Central memory CD4-positive, alpha-beta T cell (primary cell): ENCODE measurements at places on chromosomes 5 and 9.

DNA sequence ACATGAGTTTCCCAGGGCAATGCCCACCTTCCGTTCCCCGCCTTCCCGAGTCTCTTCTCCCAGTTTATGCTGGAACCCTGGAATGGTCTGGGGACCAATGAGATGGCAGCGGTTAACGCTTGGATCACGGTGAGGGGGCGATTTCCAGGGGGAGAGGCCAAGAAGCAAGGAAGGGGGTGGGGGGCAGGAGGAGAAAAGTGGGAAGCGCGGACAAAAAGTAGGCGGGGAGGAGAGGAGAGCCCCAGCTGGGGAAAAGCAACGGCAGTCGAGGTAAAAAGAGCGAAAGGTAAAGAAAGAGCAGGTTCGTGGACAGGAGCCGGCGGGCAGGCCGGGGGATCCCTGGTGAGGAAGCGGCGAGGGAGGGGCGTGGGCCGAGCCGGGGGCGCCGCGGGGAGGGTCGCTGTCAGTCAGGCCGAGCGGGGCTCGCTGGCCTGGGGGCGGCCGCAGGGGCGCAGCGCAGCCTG is 508 bp upstream of the SNCAIP start:
- DNase-seq = no peak

GRCh38 chr5:97193355-97193688 is 10.3 kb upstream of the RIOK2 start:
- no peak for DNase-seq

DNA sequence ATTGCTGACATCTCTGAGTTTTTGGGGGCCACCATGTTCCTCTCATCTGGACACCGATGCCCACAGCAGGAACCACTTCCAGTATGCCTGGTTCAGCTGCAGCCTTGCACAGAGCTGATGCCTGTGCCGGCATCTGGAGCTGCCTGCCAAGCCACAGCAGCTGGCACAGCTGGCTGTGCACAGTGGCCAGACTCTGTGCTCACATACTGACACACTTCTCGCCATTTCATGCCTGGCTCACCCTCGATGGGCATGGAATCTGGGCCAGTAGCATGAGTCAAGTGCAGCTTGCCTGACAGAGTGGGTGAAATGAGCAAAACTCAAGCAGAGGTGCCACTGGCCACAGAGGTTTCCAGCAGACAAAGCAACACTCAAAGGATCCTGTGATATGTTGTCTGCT is 863.4 kb downstream of the DNAH5 start:
- DNase-seq = no peak

DNA sequence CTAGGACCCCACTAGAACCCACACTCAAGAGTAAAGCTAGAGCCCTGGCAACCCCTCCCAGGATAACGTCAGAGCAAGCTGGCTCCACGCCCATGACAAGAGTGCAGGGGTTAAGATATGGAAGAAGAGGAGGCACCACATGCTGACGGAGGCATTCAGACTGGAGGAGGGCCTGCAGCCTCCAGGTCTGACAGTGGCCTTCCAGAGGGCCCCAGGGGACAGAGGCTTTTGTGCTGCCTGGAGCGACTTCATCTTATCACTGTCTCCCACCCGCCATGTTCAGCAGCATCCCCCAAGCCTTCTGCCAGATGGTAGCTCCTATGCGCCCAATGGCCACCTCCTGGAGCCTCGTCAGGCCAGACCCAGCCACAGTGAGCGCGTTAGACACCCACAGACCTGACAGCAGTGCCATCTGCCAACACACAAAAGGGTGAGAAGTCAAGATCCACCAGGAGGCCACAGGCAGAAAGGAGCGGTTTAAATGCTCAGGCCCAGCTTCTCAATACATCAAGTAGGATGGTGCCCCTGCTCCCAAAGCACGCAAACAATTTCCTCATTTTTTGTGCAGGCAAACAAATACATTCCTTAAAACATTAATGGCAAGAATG is 65.8 kb downstream of the C5orf15 start:
- no peak for DNase-seq

- no peak for DNase-seq
These were observed at the start of gene STK32A for GRCh38 chr5:147234825-147235635. STK32A (plus strand) TSS chr5:147235026; CDS start chr5:147239635, 4,609 bp downstream.

- no peak for DNase-seq
These were observed 193.2 kb downstream of the CACNA1B start for GRCh38 chr9:138070815-138071214.

GRCh38 chr5:53590759-53591158 is 30.3 kb downstream of the NDUFS4 start:
- no peak for DNase-seq

- peak; percentile 74 for DNase-seq
These were observed 126.7 kb downstream of the PPP2R2B start for GRCh38 chr5:146751781-146752401.

- no peak for DNase-seq
These were observed 29.4 kb downstream of the SLC1A3 start for GRCh38 chr5:36635721-36636390.

GRCh38 chr5:128349044-128349858 is 188.8 kb downstream of the FBN2 start:
- DNase-seq = no peak

DNA sequence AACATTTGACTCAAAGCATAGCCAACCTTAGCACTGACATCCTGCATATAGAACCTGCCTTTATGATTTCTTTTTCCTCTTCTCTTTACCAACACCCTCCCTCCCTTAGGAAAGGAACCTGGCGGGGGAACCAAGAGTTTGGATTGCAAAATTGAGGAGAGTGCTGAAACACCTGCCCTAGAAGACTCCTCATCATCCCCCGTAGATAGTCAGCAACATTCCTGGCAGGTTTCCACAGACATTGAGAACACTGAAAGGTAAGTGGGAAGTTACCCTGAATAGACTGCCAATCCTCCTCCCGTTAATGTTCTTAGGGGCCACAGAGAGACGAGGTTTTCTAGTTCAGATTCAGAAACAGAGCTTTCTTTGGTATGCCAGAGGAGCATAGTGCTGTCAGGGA is 88.8 kb downstream of the RGS7BP start:
- DNase-seq = no peak
